ENCODE measurements at places on chromosomes 11 and 22. TPM values are rescaled to one million over a fixed set of nuclear protein-coding genes. Genes with fewer than 3 reads are reported as not detected.

DNA sequence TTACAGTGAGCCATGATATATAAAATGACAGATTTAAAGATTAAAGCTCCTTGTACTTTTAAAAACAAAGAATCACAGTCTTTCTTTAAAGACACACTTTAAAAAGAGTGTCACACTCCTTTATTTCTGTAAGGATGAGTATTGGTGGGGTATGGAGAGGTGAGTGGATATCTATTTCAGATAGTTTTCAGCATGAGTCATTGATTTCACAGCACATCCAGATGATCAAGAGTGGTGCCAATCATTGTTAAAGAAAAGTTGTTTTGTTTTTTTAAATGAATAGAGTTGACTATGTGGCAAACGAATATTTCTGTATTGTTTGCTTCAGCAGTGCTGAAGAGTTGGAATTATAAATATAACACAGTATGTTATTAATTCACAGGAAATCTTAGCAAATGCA lies 52.5 kb downstream of the FAR1 start:
- DNase-seq, result no peak

DNA sequence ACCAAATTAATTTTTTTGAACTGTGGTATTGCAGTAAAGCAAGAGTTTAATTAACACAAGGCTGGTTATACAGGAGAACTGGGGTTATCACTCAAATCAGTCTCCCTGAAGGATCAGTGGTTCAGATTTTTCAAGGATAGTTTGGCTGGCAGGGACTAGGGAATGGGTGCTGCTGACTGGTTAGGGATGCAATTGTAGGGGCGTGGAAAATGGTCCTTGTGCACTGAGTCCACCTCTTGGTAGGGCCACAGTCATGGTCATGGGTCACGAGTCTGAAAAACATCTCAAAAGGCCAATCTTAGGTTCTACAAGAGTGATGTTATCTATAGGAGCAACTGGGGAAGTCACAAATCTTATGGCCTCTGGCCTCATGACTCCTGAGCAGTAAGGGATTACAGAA lies 27.9 kb downstream of the MCHR1 start:
- no peak for DNase-seq

GRCh38 chr22:28051787-28052356 lies 132.8 kb upstream of the PITPNB start:
- DNase-seq, result peak; percentile 86

DNA sequence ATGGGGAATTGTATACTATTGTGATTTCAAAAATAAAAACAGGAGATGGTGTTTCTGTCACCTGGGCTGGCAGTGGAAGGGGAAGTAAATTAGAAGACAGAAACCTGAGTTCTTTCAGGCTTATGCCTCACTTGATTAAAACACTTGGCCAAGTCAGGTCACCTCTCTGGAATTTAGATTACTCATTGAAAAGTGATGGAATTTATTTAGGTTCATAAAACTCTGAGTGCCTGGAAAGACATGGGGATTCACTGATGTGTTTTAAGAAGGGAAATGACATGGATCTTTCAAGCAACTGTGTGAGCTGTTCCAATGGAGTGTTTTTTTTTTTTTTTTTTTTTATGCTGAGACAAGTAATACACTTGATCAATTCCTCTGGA lies 400.1 kb downstream of the TMEM135 start:
- no peak for DNase-seq

- no peak for DNase-seq
Observed at GRCh38 chr22:21582801-21583740, 15.6 kb downstream of the UBE2L3 start.

DNA sequence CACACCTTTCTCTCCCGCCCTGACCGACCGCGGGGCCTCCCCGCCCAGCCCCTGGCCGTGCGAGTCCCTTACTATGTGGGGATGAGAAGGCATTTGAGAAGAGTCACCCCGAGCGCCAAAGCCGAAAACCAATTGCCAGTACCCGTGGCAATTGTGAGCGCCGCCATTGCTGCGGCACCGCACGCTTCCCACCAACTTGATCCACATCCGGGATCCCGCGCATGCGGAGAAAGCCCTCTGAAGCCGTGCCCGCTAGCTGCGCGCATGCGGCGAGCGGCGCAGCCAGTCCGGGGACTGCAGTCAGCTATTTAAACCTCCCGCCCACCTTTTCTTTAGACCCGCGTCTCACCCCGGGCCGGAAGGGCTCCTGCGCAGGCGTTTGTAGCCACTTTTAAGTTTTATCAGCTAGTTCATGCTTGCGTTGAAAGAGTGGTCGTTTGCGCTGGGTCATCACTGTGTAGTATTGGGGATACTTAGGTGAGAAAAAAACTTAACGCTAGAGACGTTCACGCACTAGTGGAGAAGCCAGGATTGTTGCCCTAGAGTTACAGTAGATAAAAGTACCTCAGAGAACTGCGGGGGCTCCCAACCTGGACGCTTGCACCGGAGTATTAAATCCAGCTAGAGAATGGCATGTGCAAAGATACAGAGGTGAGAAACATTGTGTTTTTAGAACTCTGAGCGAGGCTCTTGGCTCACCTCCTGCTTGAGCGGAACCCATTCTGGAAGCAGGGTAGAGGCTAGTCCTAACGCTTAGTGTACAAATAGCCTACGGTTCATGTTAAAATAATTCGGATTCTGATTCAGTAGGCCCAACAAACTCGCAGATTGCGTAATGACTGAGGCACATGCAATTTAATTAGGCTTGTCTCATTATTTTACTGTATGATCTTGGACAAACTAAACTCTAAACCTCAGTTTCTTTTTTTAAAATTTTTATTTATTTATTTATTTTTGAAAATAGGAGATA lies at the start of gene ALG8:
TSS of gene ALG8 (minus strand) at position 205 of the 970 bp plus-strand sequence. CDS start at position 167, 38 bp downstream.
- DNase-seq, result peak; percentile 98

DNA sequence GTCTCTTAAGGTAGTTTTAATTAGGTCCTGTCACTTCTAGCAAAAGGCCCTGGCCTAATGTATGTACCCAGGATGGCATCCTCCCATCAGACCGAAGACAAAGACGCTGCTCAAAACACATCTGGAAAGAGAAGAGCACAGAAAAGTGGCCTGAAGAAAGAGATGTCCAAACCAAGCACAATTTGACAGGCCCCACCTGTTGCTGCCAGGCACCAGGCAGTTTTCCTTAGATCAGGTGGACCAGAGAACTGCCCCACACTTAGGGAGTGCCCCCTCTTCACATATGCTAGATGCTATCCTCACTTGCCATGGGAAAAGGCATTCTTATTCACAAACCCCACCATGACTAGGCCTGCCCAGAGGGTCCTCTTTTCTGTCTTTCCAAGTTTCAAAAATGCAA lies 3.3 kb upstream of the HMGXB4 start:
- no peak for DNase-seq

GRCh38 chr11:2222451-2222850 lies 47.9 kb downstream of the ASCL2 start:
- DNase-seq, result no peak

GRCh38 chr11:118305726-118306125 lies 1.2 kb downstream of the CD3E start:
- DNase-seq, result no peak

DNA sequence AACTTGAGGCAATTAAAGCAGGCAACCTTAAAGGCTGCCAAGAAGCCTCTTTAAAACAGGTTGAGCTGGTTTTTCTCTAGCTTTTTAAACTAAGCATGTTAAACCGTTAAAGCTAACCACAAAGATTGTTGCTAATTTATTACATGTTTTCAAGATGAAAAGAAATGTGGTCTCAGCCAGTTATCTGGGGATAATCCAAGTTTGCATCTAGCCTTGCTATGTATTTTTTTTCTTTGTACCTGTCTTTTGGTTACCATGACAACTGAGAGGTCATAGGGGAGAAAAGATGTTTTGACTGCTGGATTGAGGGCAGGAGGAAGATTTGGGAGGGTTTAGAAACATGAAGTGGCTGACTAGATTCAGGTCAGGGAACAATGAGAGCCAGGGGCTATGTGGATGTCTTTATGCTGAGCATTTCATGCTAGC lies 19.2 kb upstream of the PGM2L1 start:
- no peak for DNase-seq

DNA sequence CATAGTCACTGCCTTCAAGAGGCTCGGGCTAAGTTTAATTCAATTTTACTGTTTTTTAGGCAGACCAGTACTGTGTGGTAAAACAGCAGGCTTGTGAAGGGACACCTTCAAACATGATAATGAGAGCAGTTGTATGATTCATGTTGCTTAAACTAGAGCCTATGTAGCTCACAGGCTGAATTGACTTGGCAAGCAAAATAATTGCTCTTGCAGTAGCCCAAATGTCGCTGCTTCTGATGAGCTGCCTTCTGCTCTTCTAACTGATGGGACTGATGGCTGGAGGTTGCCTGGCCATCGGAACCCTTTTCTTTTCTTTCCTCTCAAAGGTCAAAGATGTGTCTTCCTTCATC lies 137.6 kb downstream of the MAML2 start:
- no peak for DNase-seq

GRCh38 chr11:43797337-43797736 lies 83.3 kb upstream of the ALKBH3 start:
- DNase-seq, result no peak

DNA sequence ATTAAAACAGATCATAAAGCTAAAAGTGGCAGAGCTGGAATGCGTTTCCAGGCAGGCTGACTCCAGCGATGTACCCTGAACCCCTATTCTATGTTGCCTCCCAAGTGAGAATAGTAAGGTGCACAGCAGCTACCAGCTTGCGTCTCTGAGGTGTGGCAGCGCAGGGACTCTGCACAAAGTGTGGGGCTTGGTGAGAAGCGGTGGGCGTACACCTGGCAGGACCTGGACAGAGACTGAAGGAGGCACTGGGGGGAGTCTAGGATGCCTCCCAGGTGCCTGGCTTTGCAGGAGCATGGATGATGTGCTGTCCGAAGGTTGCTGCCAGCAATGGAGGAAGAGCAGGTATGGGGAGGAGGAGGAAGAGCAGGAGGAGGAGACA lies 42.9 kb downstream of the AMPD3 start:
- no peak for DNase-seq

GRCh38 chr22:19062139-19062942 lies 59.9 kb downstream of the DGCR2 start:
- DNase-seq, result no peak

- DNase-seq, result no peak
Observed at GRCh38 chr11:72162891-72163492, 27.5 kb downstream of the FOLR3 start.

GRCh38 chr22:44274918-44275630 lies 37.7 kb downstream of the SHISAL1 start:
- no peak for DNase-seq

DNA sequence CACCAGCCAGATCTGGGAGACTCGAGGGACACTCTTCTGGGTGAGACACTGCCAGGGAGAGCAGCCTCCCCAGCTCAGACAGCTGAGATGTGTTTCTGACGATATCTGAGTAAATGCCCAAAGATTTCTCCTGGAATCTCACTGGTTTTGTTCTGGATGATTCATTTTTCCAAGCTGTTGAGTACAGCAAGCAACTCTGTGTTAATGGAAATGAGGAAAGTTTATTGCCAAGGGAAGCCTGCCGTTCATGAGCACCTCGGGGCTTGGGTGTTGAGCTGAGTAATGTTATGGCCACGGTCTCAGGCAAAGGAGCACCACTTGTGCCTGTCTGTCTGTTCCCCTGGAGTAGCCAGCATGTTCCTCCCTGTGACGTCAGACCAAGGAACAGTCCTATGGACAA lies 1132.4 kb downstream of the BRD1 start:
- no peak for DNase-seq

DNA sequence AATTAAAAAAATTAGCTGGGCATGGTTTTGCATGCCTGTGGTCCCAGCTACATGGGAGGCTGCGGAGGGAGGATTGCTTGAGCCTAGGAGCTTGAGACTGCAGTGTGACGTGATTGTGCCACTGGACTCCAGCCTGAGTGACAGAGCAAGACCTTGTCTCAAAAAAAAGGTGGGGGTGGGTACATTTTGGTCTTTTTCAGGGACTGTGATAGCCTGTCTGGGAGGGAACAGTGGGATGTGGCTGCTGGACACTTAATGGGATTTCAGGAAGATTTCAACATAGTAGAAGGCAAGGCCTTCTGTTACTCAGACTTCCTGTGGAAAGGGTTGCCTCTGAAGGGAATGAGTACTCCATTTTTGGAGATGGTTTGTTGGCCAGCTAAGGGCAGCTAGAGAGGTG lies 40.6 kb downstream of the RELT start:
- no peak for DNase-seq

DNA sequence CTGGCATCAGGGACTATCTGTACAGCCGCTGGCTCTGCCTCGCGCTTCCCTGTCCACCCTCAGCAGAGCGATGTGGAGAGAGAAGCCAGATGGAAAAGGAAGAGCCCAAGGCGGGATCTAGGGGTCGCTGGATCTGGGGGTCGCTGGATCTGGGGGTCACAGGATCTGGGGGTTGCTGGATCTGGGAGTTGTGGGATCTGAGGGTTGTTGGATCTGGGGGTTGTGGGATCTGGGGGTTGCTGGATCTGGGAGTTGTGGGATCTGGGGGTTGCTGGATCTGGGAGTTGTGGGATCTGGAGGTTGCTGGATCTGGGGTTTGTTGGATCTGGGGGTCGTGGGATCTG lies 2.0 kb upstream of the MS4A10 start:
- DNase-seq, result no peak

GRCh38 chr11:70755410-70756158 lies 357.3 kb downstream of the CTTN start:
- DNase-seq, result peak; percentile 90

DNA sequence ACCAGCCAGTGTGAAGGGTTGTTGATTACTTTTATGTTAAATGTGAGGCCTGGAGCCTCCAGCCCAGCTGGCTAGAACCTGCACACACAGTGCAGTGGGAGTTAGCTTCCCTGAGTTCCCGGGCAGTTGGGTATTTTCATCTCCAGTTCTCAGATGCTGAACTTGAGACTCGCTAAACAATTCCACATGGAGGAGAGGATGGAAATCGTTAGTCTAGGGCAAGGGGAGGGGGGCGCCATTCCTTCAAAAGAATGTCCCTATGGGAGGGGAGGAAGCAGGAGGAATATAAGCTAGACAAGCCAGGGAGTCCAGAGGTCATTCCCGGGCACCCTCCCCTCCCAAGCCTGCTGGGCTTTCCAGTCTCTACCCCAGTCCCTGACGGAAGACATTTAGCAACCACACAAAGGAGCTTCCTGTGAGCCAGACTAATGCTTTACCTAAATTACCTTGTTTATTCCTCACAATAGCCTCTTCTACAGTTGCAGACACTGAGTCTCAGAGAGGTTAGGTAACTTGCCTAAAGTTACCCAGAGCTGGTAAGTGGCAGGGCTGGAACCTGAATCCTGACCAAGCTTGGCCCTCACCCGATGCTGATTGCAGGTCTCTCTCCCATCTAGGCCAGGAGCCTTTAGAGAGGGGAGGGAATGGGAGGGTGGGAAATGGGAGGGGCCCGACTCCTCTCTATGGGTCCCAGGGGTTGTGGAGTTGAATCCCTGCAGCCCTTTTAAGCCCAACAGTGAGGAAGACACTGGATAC lies 1.9 kb upstream of the TSKU start:
- no peak for DNase-seq

- no peak for DNase-seq
Observed at GRCh38 chr11:73907191-73907590, 30.4 kb downstream of the PAAF1 start.

- peak; percentile 97 for DNase-seq
Observed at GRCh38 chr22:36481393-36482168, at the start of gene TXN2. Gene TXN2 (minus strand): TSS chr22:36481640. CDS start chr22:36480837, 803 bp downstream.

OR4C15 gene
- total RNA-seq, result not detected

NCR3LG1 gene
- total RNA-seq, result 0.74 TPM

OR52H1 gene
- total RNA-seq, result not detected

OOSP2 gene
- not detected for total RNA-seq

ACTN3 gene
- total RNA-seq, result 33.0 TPM

GLYATL1 gene
- total RNA-seq, result 9.1 TPM

PHRF1 gene
- total RNA-seq, result 9.8 TPM

HTR3A gene
- total RNA-seq, result not detected

GAS2L1 gene
- total RNA-seq, result 0.95 TPM

OR4D6 gene
- not detected for total RNA-seq

All from neural progenitor cell (in vitro differentiated cells).